Activated CD4-positive, alpha-beta T cell treated with anti-CD3 and anti-CD28 coated beads for 24 hours (primary cell): ENCODE measurements at places on chromosomes 1 and 21.

GRCh38 chr21:24023936-24024335 lies 1583.3 kb downstream of the MRPL39 start:
- no peak for DNase-seq

- DNase-seq = no peak
These were observed 77.2 kb upstream of the PPP2R5A start for GRCh38 chr1:212207822-212208520.

DNA sequence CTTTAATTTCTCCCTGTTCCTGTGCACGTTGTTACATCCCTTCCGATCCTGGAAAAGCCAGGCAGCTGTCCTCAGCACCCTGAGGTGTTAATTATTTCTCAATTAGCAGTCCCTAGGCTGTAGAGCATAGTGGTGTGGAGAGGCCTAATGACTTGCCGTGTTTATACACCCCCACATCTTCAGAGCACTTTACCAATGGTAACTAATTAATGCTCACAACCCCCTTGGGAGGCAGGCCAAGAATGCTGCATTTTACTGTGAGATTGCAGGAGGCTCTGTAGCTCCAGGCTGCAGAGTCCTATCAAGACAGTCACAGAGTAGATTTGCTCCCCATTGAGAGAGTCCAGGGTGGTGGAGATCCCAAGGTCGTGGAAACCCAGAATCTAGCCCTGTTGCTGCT lies 2.4 kb upstream of the PARS2 start:
- no peak for DNase-seq

DNA sequence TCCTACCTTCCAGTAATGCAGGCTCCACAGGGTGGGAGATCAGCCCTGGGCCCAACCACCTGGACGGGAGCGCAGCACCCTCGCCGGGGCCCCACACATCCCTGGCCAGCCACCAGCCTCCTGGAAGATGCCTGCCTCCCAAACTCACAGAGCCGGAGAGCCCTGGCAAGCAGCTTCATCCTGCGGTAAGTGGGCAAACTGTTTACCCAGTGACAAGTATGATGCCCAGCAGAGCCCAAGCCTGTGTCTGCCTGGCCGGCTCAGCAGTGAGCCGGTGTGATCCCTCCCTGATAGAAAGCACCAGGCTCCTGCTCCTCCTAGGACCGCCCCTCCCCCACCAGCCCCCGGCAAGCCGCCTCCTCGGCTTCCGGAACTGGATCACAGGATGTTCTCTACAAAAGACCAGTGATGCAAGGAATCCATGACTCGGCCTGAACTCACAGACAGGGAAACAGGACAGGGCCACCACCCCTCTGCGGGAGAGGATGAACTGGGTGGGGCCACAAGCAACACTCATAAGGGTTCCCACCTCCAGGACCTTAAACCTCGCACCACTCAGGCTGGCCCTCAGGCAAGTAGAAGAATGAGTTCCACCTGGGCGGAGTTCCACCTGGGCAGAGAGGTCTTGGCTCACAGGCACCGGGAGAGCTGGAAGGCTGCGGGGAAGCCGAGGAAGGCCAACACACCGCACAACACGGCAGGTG lies 7.9 kb downstream of the ACOT7 start:
- DNase-seq = no peak

DNA sequence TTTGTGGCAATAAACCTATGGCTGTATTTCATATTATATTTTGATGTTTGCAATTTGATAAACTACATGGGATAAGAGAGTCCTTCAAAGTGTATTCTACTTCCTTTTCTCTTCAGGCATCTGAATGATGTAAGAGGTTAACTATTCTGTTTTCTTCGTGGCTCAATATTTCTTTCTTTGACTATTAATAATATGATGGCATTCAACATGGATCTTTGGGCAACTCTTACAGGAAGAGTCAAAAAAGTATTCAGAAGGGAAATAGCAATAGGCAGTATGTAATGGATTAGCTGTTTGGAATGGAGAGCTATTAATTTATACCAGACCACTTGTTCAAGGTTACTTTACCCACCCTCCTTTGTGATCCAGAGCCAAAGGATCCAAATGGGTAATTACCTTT lies 74.4 kb downstream of the HMCN1 start:
- no peak for DNase-seq

DNA sequence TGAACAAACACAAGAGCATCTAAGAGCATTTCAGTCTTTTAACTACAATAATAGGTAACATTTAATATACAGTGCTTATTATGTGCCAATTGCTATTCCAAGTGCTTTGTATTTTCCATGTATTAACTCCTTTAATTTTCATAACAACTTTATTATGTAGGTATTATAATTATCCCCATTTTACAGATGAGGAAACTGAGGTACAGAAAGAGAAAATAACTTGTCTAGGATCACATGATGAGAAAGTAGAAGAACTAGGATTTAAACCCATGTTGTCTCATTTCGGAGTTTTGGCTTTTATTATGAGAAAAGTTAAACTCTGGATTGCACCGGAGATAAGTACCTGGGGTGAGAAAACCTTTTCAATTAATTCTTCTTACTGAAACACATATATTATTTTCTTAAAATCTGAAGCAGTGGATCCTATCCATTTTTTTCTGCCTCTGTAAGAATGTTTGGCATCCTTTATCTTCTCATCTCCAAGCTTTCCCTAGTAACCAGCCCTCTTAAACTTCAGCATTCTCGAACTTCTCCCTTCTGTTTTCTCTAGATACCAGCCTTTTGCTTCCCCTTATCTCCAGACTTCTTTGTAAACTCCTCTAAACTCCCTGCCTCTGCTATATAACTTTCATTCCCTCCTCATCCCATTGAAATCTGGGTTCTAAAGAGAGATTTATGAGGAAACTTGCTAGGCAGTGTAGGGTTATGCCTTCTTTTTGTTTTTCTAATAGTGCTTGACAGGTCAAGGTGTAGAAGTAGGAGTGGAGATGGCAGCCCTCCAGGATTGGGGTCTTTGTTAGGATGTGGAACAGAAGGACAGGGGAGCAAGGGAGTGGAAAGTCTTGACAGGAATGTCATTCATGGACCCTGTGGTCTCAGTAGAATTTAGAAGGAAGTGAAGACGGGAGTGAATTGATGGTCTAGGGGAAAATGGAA lies 28.3 kb downstream of the POU2F1 start:
- DNase-seq = no peak

GRCh38 chr1:50929376-50929958 lies 30.6 kb downstream of the FAF1 start:
- DNase-seq = no peak

DNA sequence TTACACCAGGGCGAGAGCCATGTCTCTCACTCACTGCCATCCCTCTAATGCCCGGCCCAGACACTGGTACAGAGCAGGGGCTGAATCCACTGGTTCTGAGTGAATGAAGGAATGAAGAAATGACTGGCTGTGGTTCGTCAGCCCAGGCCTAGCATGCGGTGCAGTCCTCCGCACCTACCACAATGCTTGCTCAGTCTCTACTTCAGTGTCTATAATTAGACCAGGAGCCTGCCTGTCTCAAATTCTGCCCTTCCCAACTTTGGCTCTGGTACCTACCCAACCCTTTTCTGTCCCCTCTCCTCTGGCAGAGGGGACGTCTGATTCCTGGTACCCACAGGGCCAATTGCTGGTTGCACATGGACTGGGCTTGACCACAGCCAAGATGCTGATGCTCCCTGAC lies 118.2 kb upstream of the GRIK3 start:
- no peak for DNase-seq

- DNase-seq = no peak
These were observed 609.6 kb downstream of the PTPRU start for GRCh38 chr1:29845910-29846309.

GRCh38 chr1:3914331-3914851 lies 14.3 kb upstream of the C1orf174 start:
- DNase-seq = no peak

DNA sequence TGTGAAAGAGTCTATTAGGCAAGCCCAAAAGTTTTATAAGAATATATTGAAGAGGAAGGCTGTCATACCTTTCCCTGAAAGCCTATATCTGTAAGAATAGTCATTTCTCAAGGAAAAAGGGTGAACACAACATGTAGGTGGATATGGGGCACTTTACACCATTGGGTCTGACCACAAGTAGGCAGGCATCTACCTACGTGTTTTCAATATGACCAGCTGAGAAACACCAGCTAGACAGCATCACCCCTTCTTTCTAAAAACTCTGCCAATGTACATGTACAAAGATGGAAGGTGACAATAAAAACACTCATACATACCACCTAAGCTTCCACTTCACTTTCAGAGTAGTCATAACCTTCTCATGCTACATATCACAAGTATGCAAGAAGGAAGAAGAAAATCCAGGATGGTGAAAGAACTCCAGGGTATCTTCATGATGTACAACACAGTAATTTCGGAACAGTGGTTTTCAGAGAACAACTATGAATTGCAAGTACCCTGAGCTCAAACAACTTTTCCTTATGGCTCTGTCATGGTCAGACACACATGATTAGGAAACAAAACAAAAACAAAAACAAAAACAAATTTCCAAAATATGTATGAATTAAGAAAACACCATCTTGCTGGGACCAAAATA lies 98.5 kb upstream of the ADGRL2 start:
- DNase-seq = no peak
